ENCODE measurements at places on chromosomes 13 and 19.

GRCh38 chr19:6433663-6434062, at the start of gene SLC25A41:
TSS of gene SLC25A41 (minus strand) at chr19:6433763. CDS start at chr19:6433693, 70 bp downstream.
- DNase-seq = no peak

GRCh38 chr19:49973987-49974386, 13.0 kb upstream of the SIGLEC11 start:
- no peak for DNase-seq

DNA sequence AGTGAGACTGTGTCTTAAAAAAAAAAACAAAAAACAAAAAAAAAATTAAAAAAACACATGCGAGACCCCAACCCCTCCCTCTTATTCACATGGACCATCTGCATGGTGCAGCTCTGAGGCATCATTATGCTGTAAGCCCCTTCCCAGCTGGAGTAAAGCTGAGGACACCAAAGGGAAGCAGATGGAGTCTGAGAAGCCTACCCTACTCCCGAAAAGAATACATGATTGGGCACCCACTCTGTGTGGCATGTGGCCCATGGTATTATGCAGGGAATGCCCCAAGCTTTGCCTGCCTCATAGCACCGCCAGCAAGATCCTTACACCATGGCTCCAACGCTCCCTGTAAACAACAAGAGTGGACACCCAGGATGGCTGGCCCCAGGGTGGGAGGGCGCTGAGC, 4.7 kb downstream of the PTH2 start:
- no peak for DNase-seq

- no peak for DNase-seq
Observed at GRCh38 chr13:26280295-26280694, 26.4 kb downstream of the CDK8 start.

DNA sequence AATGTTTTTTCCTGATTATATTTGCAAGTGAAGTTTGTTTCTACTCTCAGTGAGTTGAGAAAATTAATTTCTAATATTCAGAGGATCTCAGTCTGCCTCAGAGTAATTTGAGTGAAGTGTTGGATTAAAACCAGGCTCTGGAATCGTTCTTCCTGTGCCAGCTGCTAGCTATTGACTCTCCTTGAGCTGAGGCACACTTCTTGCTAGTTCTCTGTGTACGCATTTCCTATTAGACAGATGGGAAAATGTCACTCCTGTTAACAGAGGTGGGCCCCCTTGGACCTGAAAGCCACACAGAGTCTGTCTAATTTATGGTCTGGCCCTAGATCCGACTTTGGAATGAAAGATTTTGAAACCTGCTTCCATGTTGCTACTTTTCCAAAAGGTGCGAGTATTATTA, 107.6 kb upstream of the RNF113B start:
- DNase-seq = no peak
